ENCODE measurements at places on chromosomes 4 and X.

GRCh38 chrX:141341341-141341740 is 99.0 kb upstream of the SPANXC start:
- no peak for DNase-seq

GRCh38 chr4:40909363-40909876 is 159.7 kb downstream of the NSUN7 start:
- DNase-seq: no peak

DNA sequence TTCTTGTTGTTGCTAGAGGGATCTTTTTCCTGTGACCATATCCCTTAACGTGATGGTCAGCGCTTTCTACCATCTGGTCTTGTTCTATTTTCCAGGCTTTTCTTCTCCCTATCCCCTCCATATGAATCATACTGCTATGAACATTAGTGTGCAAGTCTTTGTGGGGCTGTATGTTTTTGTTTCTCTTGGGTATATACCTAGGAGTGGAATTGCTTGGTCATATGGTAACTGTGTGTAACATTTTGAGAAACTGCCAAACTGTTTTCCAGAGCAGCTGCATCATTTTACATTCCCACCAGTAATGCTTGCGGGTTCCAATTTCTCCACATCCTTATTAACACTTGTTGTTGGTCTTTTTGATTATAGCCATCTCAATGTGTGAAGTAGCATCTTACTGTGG is 121.4 kb downstream of the SPRY1 start:
- DNase-seq: no peak

- DNase-seq: no peak
These were observed 659.8 kb upstream of the EPHA5 start for GRCh38 chr4:66330125-66330524.

DNA sequence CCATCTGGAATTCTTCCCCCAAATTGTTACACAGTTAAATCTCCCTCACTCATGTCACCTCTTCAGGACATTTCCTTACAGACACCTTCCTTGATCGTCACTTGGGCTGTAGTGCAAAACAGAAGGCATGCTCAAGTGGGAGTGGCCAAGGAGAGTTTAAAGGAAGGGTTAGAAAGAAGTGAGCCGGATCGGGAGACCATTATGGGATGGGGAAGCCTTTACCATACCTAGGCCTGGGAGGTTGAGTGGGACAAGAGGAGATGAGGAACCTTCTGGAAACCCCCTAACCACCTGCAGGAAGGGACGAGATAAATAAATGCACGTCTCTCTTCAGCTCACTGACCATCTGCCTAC is 102.7 kb downstream of the UCHL1 start:
- no peak for DNase-seq

DNA sequence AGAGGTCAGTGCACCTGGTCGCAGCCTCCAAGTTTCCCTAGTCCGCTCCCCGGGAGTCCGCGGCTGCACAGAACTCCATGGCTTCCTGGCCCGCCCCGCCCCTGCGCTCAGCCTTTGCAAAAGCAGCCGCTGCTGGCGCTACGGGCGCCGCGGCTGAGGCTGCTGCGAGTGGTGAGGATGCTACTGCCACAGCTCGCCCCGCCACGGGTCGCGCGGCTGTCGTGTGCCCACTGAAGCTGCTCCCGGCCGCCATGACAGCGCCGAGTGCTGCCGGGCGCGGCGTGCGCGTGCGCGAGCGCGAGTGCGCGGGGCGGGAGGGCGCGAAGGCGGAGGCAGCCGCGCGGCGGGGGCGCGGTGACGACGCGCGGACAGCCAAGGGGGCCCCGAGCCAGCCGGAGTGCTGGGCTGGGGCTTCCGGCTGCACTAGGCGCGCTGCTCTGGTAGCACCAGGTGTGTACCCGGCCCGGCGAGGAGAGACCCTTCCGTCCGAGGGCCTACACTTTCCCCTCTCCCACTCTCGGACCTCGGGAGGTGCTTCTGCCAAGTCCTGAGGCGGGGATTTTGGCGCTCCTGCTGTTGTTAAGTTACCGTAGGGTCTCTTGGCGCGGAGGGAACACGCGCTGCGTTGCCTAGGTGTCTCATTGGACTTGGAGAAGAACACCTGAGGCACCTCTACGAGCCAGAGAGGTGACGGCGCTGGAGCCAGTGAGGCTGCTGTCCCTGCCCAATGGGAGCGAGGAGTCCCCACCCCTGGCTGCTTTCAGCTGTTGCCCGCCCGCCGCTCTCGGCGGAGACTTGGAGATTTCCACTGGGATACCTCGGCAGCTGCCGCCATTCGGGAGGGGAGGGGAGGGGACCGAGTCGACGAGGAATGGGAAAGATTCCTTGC is 619 bp upstream of the LRBA start:
- DNase-seq: peak; percentile 54

DNA sequence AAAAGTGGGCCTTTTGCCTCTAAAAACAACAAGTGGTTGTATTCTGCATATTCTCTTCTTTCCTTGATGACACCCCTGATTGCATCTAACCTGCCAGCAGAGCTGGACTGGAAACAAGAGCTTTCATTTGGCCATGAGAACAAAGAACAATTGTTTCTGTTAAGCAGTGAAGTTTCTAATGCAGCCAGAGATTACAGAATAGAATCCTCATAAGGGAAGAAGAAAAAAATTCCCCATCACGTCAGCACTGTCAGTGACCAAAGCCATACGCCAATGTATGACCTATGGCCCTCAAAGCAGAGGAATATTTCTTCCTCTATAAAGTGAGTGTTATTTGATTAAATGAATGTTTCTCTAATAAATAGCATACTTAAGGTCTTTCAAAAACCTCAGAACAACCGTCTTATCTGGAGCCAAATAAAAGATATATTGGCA is 529.1 kb upstream of the INTU start:
- DNase-seq: no peak

DNA sequence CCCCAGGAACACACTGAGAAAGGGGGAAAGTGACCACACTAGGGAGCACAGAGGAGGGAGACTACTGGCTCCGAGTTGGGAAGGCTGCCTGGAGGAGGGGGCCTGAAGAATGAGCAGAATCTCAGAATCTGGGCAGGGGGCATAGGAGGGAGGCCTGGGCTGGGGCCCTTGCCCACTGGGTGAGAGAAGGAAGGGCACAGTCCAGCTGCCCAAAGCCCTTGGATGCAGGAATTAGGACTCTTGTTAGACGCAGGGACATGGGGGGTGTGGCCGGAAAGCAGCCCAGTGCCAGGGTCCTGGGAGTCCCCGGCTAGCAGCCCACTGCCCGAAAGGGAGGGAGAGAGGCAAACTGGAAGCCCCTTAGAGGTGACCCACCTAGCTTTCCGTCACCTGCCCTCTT is 1.9 kb upstream of the DUSP9 start:
- DNase-seq: no peak

DNA sequence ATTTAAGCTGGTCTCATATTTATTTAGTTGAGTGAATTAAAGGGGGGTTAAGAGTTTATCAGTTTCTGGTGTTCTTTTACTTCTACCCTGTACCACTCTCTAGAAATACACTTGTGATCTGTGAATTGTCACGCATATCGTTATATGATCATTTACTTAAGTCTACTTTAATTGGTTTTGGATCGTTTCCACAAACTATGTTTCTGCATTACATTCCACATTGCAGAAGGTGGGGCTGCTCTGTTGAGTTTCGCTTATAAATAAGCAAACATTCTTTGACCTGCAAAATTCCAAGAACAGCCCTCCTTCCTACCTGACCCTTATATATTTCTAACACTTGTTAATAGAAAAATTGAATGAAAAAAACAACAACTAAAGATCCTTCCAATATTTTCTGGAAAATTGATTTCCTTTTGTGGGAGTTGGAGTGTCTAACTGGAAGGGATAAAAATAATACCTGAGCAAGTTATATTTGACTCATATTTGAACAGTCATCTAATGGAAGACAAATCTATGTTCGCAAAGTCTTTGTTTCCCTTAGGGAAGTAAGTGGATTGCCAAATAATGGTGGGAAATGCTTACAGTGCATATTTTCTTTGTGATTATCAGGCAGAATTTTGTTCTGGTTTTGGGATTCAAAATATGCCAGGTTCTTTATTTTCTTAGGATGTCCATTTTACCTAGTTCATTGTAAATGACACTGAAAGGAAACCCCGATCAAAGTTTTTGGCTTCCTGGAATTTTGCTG is 152.7 kb downstream of the RELL1 start:
- no peak for DNase-seq

- no peak for DNase-seq
These were observed 131.3 kb downstream of the GUCY2F start for GRCh38 chrX:109350551-109350950.

GRCh38 chr4:729336-730315 is 24.0 kb downstream of the PCGF3 start:
- DNase-seq: no peak

DNA sequence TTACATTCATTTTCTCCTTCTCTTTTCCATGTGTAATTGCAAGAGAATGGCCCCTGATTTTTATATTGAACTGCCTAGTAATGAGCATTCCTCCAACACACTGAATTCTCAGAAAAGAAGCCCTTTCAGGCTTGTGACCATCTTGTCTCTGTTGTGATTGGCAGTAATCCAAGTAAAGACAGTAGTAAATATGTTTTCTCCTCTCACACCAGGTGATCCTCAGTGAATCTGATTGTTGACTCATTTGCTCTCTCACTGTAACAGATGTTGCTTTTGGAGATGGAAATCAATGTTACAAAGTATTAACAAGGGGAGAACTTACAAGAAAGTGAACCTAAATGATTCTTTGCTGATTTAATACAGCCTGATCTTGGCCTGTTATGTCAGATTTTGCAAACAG is 271.0 kb downstream of the AFF2 start:
- DNase-seq: no peak

DNA sequence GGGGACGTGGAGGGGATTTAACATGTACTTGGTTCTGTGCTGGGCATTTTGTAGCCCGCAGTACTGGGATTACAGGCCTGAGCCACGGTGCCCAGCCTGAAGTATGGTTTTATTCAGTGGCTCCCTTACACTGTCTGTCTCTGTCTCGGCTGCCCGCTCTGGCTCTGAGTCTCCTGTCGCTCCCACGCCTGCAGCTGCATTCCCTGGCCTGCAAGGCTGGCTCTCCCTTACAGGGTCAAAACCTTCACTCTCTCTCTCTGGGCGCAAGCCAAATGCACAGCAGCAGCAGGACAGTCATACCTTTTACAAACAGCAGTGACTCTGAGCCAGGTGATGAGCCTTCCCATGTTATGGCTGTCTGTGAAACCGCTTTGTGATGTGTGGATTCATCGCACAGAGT is 72.1 kb downstream of the HTRA3 start:
- DNase-seq: no peak

- DNase-seq: no peak
These were observed 9.9 kb downstream of the LRPAP1 start for GRCh38 chr4:3522326-3522640.

GRCh38 chr4:12110627-12111026 is 681.9 kb upstream of the HS3ST1 start:
- no peak for DNase-seq

DNA sequence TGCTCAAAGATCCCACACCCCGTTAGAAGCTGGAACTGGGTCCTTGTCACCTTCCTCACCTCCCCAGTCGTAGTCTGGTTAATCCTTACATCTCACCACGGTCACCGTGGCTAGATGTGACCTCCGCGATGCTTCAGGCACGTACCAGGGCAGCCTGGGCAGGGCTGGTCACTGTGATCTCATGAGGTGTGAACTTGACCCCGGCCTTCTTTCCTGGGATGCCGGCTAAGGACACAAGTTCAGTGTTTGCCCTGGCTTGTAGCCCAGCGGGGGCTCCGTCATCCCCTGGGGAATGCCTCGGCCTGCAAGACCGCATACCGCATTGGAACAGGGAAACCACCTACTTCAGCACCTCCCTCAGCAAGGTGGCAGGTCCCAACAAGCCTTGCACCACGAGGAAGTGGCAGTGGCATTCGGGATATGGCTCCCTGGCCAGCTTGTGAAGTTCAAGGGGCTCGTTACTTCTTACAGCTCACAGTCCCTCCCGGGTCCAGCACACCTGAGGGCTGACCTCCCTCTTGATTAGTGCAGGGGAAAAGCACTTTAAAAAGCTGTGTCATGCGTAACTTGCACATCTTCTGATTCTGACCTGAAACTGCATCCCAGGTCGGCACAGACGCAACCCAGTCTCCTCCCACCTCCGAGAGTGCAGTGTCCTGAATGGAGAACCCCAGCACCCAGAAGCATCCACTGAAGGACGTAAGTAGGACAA is 25.9 kb downstream of the NOP14 start:
- no peak for DNase-seq

DNA sequence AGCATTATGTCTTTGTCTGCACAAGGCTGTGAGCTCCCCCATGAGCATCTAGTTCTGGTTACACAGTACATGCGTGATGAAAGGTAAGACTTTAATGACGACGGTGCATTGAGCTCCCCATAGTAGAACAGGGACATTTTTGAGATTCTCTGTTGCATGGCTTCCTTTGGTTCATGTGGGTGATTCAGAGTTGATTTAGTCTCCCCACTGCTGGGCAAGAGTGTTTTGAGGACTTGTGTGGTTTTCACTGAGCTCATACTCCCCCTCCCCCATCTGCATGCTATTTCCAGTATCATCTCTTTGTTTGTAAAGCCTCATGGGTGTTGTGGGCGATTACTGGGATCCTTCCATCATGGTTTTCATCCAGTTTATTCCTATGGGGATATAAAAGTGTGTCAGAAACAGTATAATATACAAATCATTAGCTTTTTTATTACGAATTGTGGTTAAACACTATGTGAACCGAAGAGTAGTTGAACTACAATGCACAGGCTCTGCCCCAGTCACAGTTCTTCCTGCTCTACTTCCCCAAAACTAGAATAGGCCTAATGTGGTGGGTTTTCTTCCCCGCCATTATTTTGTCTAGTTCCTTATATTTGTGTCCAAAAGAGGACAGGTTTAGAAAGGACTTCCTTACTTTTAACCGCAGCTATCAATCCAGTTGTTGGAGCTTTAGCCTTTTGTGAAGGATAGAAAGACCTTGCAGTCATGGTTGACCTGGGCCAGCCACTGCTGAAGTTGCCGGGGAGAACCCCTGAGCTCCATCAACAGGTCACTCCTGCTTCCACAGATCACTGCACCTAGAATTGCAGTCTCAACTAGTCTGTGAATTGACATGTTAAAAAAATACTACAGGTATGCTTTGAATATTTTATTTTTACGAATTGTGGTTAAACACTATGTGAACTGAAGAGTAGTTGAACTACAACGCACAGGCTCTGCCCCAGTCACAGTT is 30.4 kb downstream of the KIT start:
- DNase-seq: no peak

- DNase-seq: no peak
These were observed 14.1 kb downstream of the GRK4 start for GRCh38 chr4:2977211-2978088.

GRCh38 chr4:86496094-86497080 is 97.7 kb upstream of the PTPN13 start:
- no peak for DNase-seq

GRCh38 chr4:26522478-26522877 is 32.2 kb upstream of the CCKAR start:
- DNase-seq: no peak

DNA sequence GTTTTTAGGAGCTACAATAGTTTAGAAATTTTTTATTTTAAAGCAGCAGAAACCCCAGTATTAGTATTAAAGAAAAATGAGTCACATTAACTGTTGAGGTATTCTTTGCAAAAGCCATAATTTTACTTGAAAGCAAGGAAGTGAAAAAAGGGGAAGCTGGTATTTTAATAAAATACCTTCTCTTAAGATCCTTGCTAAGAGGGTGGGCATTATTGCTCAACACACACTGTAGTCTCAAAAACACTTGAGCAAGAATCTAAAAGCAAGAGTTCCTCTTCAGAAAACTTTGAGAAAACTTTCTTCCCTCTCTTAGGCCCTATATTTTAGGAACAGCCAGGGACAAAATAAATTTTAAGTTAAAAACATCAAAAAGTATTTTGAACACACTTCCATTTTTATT is 259.4 kb upstream of the DIAPH2 start:
- no peak for DNase-seq

Measured in stimulated activated CD8-positive, alpha-beta memory T cell treated with anti-CD3 and anti-CD28 coated beads, Interleukin-7, amount 100 ng/mL, for 1 hour (primary cell).